LHCN-M2 (cell line): ENCODE measurements at places on chromosomes 11 and 22.

GRCh38 chr11:110613197-110613918 is 98.9 kb downstream of the ARHGAP20 start:
- peak; percentile 56 for DNase-seq

DNA sequence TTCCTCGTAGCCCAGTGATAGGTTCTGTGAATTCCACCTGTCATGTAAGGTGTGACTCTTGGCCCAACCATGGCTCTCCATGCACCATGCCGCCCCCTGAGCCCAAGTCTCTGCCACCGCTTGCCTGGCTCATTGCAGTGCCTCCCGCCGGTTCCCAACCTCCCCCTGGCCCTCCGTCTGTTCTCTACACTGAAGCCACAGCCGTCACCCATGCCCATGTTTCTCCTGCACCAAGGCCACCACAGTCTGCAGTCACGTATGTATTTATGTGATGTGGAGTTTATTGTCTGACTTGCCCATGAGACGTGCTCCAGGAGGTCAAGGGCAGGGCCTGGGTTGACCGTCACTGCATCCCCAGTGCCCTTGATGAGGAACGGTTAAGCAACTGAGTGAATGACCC is 35.9 kb downstream of the PKNOX2 start:
- no peak for DNase-seq

DNA sequence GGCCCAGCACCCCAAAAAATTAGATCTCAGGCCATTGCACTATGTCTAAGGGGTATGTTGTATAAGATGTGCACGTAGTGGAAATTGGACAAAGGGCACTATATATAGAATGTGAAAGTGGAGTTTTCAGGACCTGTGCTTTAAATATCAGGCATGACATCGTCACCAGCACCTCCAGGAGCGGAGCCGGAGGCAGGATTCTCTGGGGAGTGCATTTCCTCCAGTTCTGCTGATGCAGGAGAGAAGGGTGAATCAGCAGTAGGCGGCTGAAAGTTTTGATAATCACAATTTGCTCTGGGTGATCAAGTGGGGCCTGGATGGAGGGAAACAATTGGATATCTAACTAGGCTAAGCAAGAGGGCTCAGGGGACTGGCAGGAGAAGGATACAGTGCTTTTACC is 69.1 kb upstream of the NTM start:
- no peak for DNase-seq

DNA sequence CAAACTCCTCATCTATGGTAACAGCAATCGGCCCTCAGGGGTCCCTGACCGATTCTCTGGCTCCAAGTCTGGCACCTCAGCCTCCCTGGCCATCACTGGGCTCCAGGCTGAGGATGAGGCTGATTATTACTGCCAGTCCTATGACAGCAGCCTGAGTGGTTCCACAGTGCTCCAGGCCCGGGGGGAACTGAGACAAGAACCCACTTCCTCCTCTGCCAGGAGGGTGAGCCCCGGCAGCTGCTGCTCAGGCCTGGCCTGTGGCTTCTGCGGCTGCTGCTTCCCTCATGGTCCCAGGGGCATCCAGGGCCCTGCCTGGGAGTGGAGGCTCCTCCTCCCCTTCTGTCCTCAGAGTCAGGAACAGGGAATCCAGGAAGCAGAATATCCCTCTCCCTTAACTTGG is 98.4 kb downstream of the ZNF280B start:
- DNase-seq = peak; percentile 95
